ENCODE measurements at places on chromosomes 11 and 22.

DNA sequence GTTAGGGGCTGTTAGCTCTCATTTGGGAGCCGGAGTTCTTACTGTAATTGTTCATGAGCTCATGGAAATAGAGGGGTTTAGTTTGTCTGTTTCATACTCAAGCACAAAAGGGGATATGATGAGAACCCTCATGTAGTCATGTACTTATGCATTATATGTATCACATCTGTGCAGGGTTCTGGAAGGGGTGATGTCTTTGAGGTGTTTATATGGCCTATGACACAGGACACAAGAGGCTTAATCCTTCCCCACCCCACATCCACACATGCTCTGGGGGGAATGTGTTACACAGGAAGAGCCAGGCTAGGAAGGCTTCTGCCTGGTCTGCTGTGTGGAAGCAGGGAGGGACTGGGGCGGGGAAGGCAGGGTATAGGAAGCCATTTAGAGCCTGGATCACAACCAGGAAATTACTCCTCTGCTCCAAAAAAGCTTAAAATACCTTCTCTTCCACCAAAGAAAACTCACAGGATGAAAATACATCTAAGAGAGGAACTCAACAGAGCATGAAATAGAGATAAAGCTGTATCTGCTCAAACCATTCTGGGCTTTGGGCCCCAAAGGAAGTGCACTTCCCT, 316.1 kb downstream of the TMEM135 start:
- no peak for DNase-seq

- DNase-seq, result no peak
These were observed 14.2 kb downstream of the RANGAP1 start for GRCh38 chr22:41271787-41272186.

- DNase-seq, result no peak
These were observed 3.4 kb upstream of the UCP3 start for GRCh38 chr11:74012074-74012809.

- DNase-seq, result no peak
These were observed 18.4 kb downstream of the PGA5 start for GRCh38 chr11:61259363-61259762.
